ENCODE measurements at places on chromosomes 5 and 9. TPM values are rescaled to one million over a fixed set of nuclear protein-coding genes. Genes with fewer than 3 reads are reported as not detected.

The PCDHA1 gene
- total RNA-seq = not detected

The MSMP gene
- not detected for total RNA-seq

DNA sequence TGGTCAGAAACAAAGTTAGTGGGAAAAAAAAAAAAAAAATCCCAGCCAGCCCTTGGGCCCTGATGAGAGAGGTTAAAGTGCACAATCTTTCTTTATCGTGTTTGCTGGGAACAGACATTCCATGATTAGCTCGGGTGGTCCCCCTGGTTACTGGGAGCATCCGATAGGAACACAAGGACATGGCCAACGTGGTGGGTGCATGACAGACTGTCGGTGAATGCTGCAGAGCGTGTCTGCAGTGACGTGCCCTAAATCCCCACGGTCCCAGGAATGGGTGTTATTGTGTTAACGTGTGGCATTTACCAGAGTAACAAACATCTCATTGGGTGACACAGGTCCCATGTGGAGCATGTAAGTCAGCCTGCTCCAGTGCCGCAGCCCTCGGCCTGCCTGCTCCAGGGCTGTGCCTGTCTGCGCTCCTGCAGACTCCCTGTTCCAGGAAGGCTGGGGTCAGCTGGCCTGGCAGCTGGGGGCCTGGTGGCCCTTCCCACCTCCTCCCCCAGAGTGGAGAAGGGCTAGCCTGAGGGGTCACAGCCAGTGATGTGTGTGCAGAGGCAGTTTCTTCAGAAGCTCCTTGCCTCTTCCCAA lies 34.3 kb upstream of the TBC1D2 start:
- no peak overlapping the region for H3K4me3 ChIP-seq
- H3K36me3 ChIP-seq = no peaks in the 10 kb centered on the region
- DNase-seq = no peak
- no peak overlapping the region for H3K27ac ChIP-seq

GRCh38 chr9:18141681-18142080 lies 332.3 kb upstream of the ADAMTSL1 start:
- no peak overlapping the region for H3K27ac ChIP-seq
- DNase-seq = no peak
- H3K4me3 ChIP-seq = no peak overlapping the region
- H3K4me1 ChIP-seq = no peaks in the 10 kb centered on the region
- no peaks in the 10 kb centered on the region for H3K27me3 ChIP-seq

DNA sequence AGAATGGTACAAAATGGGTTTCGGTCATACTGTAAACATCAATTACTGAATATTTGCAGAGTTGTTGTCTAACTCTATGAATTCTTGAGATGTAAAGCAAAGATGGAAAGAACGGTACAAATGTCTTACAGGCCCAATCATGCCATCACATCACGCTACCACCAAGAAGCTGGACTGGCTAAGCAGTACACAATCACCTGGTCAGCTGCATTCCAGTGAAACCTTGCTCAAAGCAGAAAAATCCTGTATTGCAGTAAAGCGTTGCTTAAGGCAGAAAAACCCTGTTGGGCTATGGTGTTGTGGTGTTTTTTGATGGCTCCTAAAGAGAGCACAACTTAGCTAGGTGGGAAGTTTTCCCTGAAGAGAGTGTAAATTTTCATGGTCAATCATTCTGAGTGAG lies 112.6 kb upstream of the RASA1 start:
- no peaks in the 10 kb centered on the region for H3K27me3 ChIP-seq
- no peak for DNase-seq
- peaks cover 4% of the 10 kb centered on the region for H3K4me1 ChIP-seq
- H3K4me3 ChIP-seq = no peak overlapping the region
- no peak overlapping the region for H3K27ac ChIP-seq

DNA sequence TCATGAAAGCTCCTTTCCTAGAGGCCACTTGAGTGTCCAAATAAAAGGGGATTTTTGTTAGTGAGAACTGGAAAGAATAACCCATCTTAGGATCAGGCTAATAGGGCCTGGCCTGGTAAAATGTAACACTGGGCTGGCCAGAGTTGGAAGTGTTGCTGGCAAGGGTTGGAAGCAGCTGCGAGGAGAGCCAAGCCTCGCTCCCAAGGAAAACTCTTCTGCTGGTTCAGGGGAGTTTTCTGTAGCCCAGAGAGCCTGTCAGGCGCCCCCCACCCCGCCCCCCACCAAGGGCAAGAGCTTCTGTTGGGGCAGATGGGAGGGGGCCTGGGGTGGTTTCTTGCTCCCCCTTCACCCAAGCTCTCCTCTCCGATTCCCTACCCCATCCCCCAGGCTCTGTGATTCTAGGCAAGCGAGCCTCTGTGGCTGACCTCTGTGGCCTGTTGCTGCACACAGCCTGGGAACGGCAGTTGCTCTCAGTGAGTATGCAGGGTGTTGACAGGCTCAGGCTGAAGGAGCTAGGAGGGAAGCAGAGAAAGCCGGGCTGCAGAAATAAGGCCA lies 547.8 kb downstream of the CCDC171 start:
- no peak for DNase-seq
- H3K4me1 ChIP-seq = no peaks in the 10 kb centered on the region
- peaks cover 2% of the 10 kb centered on the region for H3K27me3 ChIP-seq
- no peak overlapping the region for H3K27ac ChIP-seq
- H3K36me3 ChIP-seq = no peaks in the 10 kb centered on the region
- H3K4me3 ChIP-seq = no peak overlapping the region

GRCh38 chr5:83281658-83282057 lies 189.9 kb upstream of the VCAN start:
- H3K27me3 ChIP-seq = no peaks in the 10 kb centered on the region
- no peaks in the 10 kb centered on the region for H3K4me1 ChIP-seq
- H3K4me3 ChIP-seq = no peak overlapping the region
- no peak overlapping the region for H3K27ac ChIP-seq
- H3K36me3 ChIP-seq = no peaks in the 10 kb centered on the region

DNA sequence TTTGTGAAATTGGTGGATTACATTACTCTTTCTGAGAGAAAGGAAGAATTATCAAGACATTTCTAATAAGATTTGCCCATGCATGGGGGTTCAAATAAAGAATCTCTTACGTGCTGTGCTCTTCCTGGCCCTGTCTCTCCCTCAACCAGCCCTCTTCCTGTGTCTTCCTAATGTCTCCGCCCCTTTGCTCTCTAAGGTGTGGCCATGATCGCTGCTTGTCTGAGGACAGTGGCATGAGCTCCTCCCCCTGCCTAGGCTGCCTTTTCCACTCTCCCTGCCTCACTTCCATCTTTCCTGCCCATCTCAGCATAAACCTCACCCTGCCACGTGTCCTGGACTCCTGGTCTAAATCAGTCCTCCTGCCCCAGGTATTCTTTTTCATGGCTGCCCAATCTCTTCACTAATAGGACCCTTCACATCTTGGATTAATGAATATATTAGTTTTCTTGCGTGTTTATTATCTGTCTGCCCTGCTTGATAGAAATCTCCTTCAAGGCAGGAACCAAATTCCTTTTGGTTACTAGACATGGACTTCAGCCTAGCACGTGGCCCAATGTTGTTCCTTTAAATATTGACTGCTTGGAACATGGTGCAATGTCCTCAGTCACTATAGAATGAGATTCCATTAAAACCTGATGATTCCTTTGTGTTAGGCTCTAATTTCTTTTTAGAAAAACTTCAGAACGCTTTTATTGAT lies 122.3 kb downstream of the MTRR start:
- no peaks in the 10 kb centered on the region for H3K4me1 ChIP-seq
- no peak overlapping the region for H3K4me3 ChIP-seq
- no peak overlapping the region for H3K27ac ChIP-seq
- H3K27me3 ChIP-seq = peaks cover 8% of the 10 kb centered on the region

The PFN3 gene
- not detected for total RNA-seq

The ZFP2 gene
- 0.17 TPM for total RNA-seq

The SPATA31D4 gene
- not detected for total RNA-seq

The DMRT3 gene
- total RNA-seq = not detected

The RGS3 gene
- 12.6 TPM for total RNA-seq

- H3K4me3 ChIP-seq = no peak overlapping the region
- no peak overlapping the region for H3K27ac ChIP-seq
- DNase-seq = no peak
- no peaks in the 10 kb centered on the region for H3K4me1 ChIP-seq
- no peaks in the 10 kb centered on the region for H3K36me3 ChIP-seq
Observed at GRCh38 chr5:23318960-23319359, 188.4 kb upstream of the PRDM9 start.

DNA sequence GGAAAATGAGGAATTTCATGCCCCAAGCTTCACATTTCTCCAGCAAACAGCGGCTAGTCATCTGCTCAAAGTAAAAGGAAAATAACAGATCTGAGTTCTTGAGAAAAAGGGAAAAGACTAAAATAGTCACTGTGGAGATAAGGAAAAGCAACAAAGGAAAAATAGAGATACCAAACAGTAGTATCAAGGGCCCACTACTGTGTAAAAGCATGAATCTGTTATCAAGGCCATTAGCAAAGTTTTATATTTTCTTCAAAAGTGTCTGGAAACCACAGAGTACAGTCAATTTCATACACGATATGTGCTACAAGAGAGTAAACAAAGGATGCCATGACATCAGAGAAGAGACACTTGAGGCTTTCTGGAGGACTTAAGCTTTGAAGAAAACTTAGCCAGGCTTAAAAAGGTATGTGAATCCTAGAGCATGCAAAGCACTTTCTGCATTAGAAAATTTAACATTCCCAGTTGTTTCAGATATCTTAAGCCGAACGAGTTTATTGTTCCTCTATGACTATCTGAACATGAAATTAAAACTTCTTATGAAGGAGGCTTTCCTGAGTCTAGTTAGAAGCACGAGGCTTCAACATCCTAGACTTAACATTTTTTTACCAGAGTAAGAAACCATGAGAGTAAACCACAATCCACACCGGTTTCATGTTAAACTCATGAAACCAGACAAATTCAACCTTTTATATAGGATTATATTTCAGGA lies 1.2 kb downstream of the TTC33 start:
- peaks cover 9% of the 10 kb centered on the region for H3K36me3 ChIP-seq
- no peak for DNase-seq
- H3K27ac ChIP-seq = no peak overlapping the region

The CRHBP gene
- 0.38 TPM for total RNA-seq

The PTGES gene
- 0.31 TPM for total RNA-seq

The KCNV2 gene
- total RNA-seq = not detected

DNA sequence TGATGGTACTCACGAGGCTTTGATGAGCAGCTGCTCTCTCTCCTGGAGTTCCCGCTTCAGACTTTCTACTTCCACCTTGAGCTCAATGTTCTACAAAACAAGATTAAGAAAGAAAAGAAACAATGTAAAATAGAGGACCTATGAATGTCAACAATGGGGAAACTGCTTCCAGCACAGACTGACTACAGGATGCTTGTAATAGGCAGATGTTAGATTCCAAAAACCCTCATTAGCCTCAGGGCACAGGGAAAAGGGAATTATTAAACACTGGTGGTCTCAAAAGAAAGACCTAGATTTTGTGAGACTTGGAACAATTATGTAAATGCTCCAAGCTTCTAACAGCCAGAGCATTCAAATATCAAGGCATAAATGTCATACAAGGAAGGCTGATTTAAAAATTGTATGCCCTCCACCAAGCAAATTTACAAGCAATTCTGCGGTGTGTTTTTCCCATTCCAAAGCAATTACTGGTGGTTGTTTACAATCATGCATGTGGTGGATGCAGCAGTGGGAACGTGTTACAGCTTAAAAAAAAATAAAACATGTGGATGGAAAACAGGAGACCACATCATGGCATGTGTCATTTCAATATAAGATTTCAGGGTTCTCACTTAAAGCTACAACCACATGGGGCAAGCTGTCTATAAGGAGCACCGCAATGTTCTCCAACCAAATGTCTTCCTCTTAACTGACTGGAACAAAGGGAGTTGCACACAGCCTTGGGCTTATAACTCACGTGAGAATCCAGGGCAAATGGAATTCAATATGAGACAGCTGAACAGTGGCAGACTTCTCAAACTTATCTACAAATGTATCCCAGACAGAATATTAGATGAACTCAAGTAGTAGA lies 34.0 kb downstream of the CDK5RAP2 start:
- no peak overlapping the region for H3K27ac ChIP-seq
- H3K4me3 ChIP-seq = no peak overlapping the region
- DNase-seq = no peak
- no peaks in the 10 kb centered on the region for H3K27me3 ChIP-seq

GRCh38 chr5:82355496-82355895 lies 77.3 kb upstream of the RPS23 start:
- H3K27me3 ChIP-seq = no peaks in the 10 kb centered on the region
- no peak for DNase-seq

- no peak overlapping the region for H3K4me3 ChIP-seq
- H3K36me3 ChIP-seq = no peaks in the 10 kb centered on the region
- no peaks in the 10 kb centered on the region for H3K4me1 ChIP-seq
- DNase-seq = no peak
- no peaks in the 10 kb centered on the region for H3K27me3 ChIP-seq
- no peak overlapping the region for H3K27ac ChIP-seq
Observed at GRCh38 chr5:144196612-144197011, 25.9 kb downstream of the KCTD16 start.

GRCh38 chr5:177967221-177967887 lies 28.7 kb downstream of the PROP1 start:
- H3K27ac ChIP-seq = no peak overlapping the region
- no peaks in the 10 kb centered on the region for H3K4me1 ChIP-seq
- H3K36me3 ChIP-seq = no peaks in the 10 kb centered on the region

DNA sequence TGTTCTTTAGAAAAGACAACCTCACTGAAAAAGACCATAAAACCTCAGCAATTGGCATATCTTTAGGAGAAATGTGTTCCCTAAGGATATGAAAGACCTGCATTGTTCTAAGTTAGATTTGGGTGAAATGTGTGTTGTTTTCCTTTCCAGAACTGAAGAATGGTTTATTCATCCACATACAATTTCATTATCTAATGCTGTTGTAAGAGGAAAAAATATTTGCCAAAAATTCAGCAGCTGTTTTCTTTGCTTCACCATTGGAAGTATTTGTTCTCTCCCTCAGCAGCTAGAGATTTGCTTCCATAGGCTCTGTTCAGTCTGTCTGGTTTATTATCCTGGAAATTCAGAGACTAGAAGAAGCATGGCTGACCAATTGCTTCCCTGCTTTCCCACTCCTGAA lies 150.9 kb downstream of the ISOC1 start:
- H3K36me3 ChIP-seq = no peaks in the 10 kb centered on the region
- H3K4me3 ChIP-seq = no peak overlapping the region
- no peak for DNase-seq
- no peaks in the 10 kb centered on the region for H3K27me3 ChIP-seq
